ENCODE measurements at places on chromosomes 6 and 20. TPM values are rescaled to one million over a fixed set of nuclear protein-coding genes. Genes with fewer than 3 reads are reported as not detected.

- no peak for DNase-seq
Measured at GRCh38 chr6:143692696-143693095, 14.9 kb downstream of the PHACTR2 start.

The TAB2 gene
- 65.0 TPM for total RNA-seq

The STMND1 gene
- total RNA-seq, result not detected

GRCh38 chr20:47319517-47320252, 36.8 kb downstream of the ZMYND8 start:
- DNase-seq, result peak; percentile 91

DNA sequence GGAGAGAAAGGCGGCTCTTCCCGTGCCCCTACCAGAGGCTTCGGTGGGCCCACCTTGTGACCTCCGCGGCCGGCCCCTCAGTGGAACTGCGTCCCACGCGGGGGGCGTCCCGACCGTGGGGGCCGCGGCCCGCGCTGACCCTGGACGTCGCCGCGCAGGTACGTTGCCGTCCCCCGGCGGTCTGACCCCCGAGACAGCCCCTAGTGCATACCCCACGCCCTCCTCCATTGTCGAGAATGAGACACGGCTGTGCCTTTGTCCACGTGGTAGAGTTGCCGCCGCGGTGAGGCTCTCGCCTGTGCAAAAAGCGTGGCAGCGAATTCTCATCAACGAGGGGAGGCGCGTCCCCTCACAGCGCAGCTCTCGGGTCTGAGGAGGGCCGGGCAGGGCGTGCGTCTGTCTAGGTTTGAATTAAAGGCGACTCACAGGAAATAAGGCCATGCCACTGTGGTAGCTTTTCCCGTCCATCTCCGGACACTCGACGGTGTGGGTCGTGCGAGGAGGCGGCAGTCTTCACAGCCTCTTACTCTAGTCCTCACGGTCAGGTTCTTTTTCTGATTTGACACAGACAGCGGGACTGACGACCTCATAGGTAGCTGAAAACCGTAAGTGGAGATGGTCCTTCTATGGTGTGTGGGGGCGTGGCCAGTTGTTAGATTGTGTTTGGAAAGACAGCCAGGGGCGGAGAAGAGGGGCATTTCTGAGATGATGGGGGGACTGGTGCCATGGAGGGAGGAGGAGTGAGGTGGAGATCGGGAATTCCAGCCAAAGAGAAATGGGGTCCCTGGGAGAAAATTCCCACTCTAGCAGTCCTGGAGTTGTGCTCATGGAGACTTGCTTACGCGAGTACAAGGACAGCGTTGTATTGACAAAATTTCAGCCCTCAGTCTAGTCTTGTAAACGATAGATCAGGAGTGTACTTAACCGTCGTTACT, 580 bp downstream of the NXT1 start:
- peak; percentile 80 for DNase-seq
